CD4-positive, alpha-beta T cell treated with Interleukin-15 for 1 hour (primary cell): ENCODE measurements at places on chromosomes 7 and 10.

DNA sequence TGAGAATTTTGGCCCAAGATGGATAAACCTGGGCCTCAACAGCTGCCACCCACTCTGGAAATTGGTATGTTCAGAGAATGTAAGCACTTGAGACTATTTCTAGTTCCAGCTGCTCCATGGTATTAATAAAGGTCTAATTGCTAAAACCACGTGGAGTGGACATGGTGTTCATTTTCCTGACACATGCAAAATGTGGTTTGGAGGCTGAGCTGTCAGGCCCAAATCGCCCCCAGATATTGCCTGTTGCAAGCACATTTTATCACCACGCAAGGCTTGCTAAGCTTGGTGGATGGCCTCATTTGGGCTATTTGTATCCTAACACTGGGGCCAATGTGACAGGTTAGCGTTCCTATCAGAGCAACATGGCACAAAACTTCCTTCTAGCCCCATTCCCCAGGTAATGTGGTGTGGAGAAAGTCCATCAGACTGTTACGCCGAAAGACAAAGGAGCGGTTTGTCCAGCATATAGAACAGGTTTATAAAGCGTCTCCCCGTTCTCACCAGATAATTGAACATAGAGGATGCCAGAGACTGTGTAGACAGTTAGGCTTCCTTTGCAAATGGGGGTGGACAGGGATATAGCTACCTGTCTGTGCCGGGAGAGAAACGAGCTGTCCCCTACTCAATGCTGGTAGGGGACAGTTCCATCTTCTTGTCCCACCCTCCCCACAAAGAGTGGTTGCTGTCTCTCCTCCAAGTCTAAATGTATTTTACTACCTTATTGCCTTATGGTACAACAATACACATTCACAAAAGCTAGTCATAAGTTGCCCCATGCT, 78.0 kb upstream of the ANKRD1 start:
- no peak for DNase-seq

GRCh38 chr10:96584035-96584434, 2.8 kb downstream of the TM9SF3 start:
- no peak for DNase-seq

DNA sequence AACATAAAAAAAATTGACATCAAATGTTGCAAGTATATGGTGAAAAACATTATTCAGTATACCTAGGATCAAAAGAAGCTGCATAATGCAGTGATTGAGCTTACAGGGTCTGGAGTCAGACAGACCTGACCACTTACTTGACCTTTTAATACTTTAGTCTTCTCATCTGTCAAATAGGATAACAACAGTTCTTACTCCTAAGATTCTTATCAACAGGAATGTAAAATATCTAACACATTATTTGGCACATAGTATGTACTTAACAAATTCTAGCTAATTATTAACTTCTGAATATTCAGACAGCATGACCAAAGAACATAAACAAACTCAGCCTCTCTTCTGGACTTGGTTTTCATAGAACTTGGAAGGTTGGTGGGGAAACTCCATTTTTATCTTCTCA, 45.6 kb upstream of the PIP4K2A start:
- no peak for DNase-seq

DNA sequence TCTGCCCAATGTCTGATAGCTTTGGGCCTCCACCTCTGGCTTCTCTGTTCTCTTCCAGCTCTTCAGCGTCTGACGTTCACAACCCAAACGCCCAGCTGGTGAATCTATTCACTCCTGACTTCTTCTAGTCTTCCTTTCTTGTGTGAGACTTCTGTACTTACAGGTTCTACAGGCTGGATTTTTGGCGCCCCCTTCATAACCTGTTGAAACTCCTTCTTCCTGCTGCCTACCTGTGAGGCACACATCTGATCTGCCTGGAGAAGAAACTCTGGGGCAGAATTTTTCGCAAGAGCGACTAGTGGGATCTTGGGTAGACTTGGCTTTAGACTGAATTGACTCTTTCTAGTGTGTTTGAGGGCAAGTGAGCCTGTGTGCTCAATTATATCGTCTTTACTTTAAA, 249.3 kb downstream of the REEP3 start:
- no peak for DNase-seq

DNA sequence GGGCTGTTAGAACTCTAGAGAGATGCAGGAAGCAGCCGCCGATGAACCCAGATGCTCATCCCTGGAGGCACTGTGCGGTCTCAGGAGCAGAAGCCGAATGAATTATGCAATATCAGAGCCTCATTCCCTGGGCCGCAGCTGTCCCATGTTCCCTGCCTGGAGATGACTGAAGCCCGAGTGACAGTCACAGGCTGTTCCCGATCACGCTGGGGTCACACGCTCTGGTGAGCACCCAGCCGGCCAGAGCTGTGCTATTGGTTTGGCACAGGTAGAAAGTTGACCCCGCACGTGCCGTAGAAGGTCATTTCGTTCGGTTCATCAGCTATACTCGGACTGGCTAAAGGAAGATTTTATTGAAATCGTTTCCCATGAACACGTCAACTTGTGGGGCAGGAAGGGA, 140.5 kb upstream of the SH2B2 start:
- no peak for DNase-seq

DNA sequence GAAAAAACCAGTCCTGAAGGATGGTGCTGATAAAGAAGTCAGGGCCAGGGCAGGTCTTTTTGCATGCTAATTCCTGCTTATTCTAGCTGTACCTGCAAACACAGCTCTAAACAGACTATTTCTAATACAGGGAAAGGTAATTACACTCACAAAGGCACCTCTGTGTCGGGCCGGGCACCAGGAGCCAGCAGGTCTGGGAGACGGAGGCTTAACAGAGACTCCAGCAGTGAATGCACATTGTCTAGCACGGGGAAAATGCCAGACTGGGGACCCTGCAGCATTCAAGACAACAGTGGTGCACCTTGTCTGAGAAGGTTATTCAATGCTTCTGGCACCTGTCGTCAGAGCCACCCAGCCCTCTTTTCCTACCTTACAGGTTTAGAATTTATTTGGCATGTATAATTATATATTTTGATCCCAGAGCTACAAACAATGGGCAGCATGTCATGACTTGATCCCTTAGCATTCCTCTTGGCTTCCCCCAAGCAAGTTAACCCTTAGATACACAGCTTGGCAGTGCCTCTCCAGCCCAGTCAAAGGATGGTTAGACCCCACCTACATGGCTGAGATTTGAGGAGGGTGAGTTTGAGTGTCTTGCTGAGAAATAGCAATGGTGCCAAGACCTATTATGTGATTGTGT, 185.2 kb downstream of the SLC25A13 start:
- no peak for DNase-seq

DNA sequence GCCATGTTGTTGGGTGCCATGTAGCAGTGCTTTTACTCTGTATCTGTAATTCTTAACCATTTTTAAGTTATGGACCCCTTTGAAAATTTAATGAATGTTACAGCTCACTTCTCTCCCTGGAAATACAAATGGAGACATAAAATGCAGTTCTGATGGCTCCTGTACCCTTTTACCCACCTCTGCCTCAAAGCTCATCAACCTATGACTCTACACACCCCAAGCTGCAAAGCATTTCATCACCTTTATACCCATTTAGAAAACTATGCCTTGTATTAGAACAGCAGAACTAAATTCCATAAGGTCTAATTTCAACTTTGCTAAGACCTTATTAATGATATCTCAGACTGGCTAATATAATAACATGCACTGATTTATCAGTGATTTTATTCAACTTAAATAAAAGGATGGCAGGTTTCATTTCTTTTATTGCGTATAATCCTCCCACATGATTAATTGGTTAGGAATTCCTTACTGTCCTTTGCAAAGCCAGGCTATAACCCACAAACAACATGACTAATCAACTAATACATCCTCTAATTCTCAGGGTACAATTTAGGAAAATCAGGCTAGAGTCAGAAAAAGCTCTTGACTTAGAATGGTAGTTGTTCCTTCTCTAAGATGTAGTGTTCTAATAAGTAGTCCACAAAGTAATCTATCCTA, 68.1 kb downstream of the CPEB3 start:
- DNase-seq, result no peak

DNA sequence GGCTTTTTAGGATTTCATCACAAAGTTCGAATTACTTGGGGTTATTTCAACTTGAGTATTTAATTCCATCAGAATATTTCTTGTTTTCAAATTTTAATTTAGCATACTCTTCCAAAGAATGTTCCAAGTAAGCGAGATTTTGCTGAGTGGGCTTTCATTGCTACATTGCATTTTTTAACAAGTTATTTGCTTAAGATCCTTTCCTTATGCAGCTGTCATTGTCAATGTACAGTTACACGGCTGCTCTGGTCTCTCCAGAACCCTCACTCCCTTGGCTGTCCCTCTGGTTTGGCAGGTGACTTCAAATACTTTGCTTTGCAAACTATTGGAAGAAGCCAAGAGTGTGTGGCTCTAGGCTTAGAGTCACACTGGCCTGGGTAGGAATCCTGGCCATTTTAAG, 80.0 kb downstream of the CFAP58 start:
- DNase-seq, result no peak

DNA sequence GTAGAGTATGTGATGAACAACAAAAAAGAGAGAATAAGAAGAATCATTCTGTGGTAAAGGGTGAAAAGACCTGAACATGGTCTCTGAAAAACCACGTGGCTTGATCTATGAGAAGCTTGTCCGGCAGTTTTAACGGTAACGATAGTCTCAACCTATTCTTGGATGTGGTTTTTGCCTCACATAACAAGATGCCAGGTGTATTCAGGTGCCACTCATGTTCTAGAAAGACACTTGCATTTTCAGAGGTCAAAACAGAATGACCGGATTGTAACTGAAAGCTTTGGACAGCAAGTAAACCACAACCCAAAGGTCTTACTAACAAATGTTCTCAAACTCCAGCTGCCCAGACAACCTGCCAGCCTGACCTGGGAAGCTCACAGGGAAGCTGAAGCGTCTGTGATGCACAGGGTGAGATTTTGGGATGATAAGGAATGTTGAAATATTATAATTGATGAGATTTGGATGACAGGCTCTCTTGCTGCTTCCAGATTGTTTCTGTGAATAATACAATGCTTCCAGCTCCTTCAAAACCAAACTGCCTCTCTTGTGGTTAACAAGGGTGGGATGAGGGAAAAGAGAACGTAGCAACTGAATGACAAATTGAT, 137.4 kb upstream of the GRB10 start:
- no peak for DNase-seq

DNA sequence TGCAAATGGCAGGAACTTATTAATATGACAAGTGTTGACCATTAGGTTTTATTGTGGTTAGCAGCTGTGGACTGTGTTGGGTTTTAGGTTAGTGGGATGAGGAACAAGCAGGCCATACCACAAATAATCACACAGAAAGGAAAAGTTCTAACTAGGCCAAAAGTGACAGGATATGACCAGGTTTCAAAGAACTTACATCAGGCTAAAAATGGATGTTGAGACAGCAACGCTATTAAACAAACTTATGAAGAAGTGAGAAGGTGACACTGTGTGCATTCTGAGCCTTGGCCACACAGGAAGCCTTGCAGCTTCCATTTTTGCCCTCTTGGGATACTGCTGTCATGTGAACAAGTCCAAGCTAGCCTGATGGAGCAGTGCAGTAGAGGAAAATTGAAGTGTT, 568.8 kb downstream of the HTR7 start:
- DNase-seq, result no peak

DNA sequence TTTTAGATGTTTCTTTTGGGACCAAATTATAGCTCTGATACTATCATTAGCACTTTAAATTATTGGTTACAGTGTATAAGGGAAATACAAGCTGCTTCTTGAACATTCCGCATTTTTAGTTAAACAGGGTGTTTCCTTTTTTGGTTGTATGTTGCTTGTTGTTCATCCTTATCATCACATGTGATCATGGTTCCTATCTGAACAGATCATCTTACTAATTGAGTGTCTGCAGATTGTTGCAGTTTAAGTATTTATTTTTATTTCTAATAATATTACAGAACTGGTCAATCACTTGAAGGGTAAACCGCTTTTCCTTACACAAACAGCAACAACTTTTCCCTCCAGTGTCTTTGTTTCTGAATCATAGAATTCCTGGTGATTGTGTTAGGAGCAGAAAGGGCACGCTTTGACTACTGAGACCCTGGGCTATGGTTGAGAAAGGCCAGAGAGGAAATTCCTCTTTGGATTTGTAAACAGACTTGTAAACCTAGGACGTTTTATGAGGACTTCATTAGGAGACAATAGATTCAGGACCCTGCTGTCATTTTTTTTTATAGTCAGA, 37.2 kb downstream of the CHN2 start:
- DNase-seq, result no peak

- no peak for DNase-seq
Measured at GRCh38 chr7:4025694-4026615, 656.1 kb upstream of the FOXK1 start.

GRCh38 chr7:150569245-150569955, 2.2 kb downstream of the GIMAP4 start:
- no peak for DNase-seq

DNA sequence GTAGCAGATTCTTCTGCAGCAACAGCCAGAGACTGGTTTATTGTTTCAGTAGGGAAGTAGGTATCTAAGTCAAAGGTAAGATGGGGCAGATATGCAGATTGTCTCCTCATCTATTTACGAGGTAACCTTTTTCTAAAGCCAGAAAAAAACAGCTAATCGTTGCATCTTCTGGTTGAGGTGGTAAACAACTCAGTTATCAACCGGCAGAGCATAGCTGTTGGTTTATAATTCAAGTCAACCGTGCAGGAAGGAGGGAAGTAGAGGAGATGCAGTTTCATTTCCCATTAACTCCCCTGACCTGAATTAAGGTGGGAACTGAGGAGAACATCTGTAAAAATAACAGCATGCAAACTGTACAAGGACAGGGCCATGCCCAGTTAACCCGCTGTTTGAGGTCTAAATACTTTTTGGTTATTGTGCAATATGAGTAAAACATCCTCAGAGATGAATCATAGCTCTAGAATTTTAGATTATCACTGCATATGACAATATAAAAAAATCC, 156.5 kb upstream of the ITGB1 start:
- no peak for DNase-seq

DNA sequence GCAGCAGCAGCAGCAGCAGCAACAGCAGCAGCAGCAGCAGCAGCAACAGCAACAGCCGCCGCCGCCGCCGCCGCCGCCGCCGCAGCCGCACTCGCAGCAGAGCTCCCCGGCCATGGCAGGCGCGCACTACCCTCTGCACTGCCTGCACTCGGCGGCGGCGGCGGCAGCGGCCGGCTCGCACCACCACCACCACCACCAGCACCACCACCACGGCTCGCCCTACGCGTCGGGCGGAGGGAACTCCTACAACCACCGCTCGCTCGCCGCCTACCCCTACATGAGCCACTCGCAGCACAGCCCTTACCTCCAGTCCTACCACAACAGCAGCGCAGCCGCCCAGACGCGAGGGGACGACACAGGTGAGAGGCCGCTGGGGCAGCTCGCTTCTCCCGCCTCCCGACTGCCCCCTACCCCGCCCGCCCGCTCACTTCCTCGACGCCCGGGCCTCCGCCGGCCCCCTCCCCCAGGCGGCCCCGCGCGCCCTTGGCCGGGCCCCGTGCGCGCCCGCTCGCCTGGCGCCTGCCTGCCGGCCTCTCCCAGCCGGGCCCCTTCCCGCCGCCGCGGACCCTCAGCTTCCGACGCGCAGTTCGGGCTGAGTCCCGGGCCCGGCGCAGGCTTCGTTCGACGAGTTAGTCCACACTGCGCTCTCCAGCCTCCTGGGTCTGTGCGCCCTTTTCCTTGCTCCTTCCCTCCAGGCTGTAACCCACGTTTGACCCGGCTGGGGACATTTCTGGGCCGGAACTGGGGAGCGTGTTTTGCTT, 882 bp downstream of the DLX6 start:
- DNase-seq, result no peak
